ENCODE measurements at places on chromosomes 16 and 17. TPM values are rescaled to one million over a fixed set of nuclear protein-coding genes. Genes with fewer than 3 reads are reported as not detected.

GRCh38 chr16:80380514-80380913 is 160.3 kb upstream of the DYNLRB2 start:
- no peaks in the 10 kb centered on the region for H3K36me3 ChIP-seq
- no peaks in the 10 kb centered on the region for H3K27me3 ChIP-seq
- no peak for DNase-seq
- H3K4me1 ChIP-seq: no peaks in the 10 kb centered on the region
- H3K27ac ChIP-seq: no peak overlapping the region

- no peak overlapping the region for H3K27ac ChIP-seq
- DNase-seq: no peak
- no peaks in the 10 kb centered on the region for H3K27me3 ChIP-seq
- no peaks in the 10 kb centered on the region for H3K4me1 ChIP-seq
- H3K4me3 ChIP-seq: no peak overlapping the region
- H3K36me3 ChIP-seq: no peaks in the 10 kb centered on the region
Measured at GRCh38 chr17:77555741-77556291, 402.7 kb upstream of the TNRC6C start.

DNA sequence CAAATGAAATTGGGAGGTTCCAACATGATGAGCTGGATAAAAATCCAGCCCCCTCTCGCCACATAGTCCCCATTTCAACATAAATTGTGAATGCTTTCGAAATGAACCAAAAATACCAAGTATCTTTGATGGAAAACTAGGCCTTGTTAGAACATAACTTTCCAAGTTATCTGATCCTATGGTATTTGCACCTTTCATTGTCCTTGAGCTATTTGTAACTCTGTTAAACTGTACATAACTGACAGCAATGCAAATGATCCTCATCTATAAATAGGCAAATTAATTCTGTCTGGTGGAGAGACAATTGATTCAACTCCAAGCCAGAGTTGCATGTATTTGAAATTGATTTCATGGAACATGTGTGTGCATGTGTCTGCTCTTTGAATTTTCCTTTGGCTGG is 18.2 kb downstream of the CMTM4 start:
- no peak overlapping the region for H3K4me3 ChIP-seq
- H3K36me3 ChIP-seq: no peaks in the 10 kb centered on the region
- H3K4me1 ChIP-seq: no peaks in the 10 kb centered on the region
- DNase-seq: no peak

DNA sequence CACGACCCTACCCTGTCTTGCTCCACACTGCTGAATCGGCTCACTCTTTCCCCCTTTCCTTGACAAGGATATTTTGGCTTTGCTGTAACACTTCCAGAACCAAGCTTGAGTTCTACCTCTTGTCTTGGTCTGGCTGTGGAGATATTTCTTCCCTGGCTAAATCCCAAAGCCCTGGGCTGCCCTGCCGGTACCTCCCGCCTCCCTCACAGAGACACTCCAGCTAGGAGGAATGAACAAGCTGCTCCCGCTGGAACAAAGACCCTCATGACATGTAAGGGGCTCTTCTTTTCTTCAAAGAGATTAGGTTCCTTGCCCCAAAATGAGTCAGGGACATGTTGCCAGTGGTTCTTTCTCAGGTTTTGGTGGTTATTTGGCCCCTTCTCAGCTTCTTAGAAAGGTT is 10.8 kb downstream of the INPP5K start:
- no peaks in the 10 kb centered on the region for H3K4me1 ChIP-seq
- H3K36me3 ChIP-seq: no peaks in the 10 kb centered on the region
- H3K4me3 ChIP-seq: no peak overlapping the region
- H3K27ac ChIP-seq: no peak overlapping the region
- H3K27me3 ChIP-seq: no peaks in the 10 kb centered on the region

DNA sequence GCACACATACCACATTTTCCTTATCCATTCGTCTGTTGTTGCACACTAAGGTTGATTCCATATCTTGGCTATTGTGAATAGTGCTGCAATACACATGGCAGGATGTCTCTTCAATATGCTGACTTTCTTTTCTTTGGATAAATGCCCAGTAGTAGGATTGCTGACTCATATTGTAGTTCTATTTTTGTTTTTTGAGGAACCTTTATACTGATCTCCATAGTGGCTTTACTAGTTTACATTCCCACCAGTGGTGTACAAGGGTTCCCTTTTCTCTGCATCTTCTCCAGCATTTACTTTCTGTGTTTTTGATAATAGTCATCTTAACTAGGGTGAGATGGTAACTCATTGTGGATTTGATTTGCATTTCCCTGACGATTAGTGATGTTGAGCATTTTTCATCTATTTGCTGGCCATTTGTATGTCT is 118.1 kb downstream of the STXBP4 start:
- DNase-seq: no peak
- H3K27me3 ChIP-seq: no peaks in the 10 kb centered on the region
- H3K27ac ChIP-seq: no peak overlapping the region
- peaks cover 4% of the 10 kb centered on the region for H3K36me3 ChIP-seq

- no peaks in the 10 kb centered on the region for H3K36me3 ChIP-seq
- no peak overlapping the region for H3K27ac ChIP-seq
- DNase-seq: no peak
Measured at GRCh38 chr17:74043976-74044375, 159.5 kb upstream of the RPL38 start.

DNA sequence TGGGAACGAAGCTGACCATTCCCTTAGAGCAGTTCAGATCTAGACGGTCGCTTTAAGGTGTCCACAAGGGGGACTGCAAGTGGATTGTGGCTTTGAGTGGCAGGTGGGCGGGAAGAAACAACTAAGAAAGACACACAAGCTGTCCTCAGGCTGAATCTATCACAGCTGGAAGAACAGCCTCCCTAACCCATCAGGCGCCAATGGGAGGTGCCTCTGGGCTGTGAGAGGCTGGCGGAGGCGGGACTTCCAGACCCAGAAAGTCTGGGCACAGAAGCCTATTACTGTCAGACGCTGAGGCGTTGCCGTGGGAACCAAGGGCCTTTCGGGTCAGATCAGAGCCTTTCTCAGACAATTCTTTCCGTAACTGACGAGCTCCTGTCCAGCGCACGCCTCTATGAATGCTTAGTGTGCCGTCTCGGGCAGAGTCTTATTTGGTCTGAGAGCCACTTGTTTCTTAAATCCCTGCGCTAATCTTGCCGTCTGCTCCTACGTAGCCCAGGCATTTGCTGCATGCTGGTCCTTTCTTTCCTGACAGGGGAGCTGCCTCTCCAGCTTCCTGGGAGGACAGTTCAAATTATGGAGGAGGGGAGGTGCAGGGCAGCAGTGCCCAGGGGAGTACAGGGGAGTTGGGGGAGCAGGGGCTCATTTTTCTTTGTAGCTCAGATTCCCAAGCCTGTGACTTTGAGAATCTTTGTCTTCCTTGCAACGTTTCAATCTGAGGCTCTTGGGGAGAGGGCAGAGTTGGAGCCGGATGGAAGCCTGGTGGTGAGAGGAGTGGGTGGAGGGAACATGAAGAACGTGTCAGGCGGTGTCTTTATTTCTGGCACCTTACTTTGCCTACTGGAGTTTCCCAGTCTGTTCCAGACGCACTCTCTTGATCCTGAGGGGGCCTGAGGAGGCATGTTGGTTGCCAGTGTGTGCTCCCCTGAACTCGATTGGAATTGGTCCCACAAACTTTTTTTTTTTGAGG is 618.7 kb downstream of the KCNJ18 start:
- H3K27ac ChIP-seq: no peak overlapping the region
- H3K27me3 ChIP-seq: no peaks in the 10 kb centered on the region
- DNase-seq: no peak
- no peak overlapping the region for H3K4me3 ChIP-seq
- no peaks in the 10 kb centered on the region for H3K36me3 ChIP-seq

DNA sequence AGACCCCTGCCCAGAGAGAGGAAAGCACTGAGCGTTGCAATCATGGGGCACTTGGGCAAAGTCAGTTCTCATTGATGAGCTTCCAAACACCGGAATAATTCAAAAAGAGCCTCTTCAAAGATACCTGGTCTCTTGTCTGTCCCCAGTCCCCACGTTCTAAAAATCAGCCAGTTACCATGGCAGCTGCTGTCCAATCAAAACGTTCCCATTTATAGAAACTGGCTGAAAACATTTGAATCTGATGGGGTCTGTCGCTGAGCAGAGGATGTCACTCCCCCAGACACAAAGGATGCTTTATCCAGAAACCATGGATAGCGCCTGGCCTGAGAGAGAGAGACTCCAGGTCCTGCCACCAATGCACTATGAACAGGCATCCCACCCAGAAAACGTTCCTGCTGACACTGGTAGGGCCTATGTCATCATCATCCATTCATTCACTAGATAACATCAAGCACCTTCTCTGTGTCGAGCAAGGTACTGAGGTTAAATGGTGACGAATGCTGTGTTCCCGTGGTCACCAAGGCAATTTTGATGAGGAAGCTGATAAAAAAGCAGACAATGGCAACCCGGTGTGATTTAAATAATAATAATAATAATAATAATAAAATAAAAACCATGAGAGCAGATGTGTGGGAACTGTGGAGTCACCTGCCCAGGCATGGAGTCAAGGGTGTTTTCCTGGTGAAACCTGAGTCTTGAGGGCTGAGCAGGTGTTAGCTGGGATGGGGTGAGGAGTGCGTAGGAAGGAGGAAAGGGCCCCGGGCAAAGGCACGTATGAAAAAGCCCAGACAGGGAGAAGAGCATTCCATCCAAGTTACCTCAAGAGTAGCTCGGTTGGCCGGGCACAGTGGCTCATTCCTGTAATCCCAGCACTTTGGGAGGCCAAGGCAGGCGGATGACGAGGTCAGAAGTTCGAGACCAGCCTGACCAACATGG is 19.0 kb upstream of the CALB2 start:
- no peak for DNase-seq
- no peak overlapping the region for H3K4me3 ChIP-seq
- H3K36me3 ChIP-seq: no peaks in the 10 kb centered on the region
- H3K4me1 ChIP-seq: no peaks in the 10 kb centered on the region
- no peaks in the 10 kb centered on the region for H3K27me3 ChIP-seq

GRCh38 chr16:88669980-88670379 is 7.1 kb upstream of the MVD start:
- no peak overlapping the region for H3K4me3 ChIP-seq
- H3K27me3 ChIP-seq: no peaks in the 10 kb centered on the region
- DNase-seq: no peak

GRCh38 chr17:63423251-63423950 is 22.7 kb downstream of the CYB561 start:
- DNase-seq: no peak
- H3K27me3 ChIP-seq: no peaks in the 10 kb centered on the region
- no peak overlapping the region for H3K27ac ChIP-seq
- no peaks in the 10 kb centered on the region for H3K36me3 ChIP-seq

GRCh38 chr17:38454532-38454931 is 26.3 kb downstream of the ARHGAP23 start:
- H3K27me3 ChIP-seq: no peaks in the 10 kb centered on the region
- H3K4me1 ChIP-seq: peaks cover 4% of the 10 kb centered on the region
- H3K36me3 ChIP-seq: no peaks in the 10 kb centered on the region
- peak; percentile 93 for DNase-seq
- peak overlapping the region; percentile 60 for H3K27ac ChIP-seq
- H3K4me3 ChIP-seq: peak overlapping the region; percentile 56

- DNase-seq: no peak
- H3K4me1 ChIP-seq: no peaks in the 10 kb centered on the region
- no peak overlapping the region for H3K4me3 ChIP-seq
- H3K27me3 ChIP-seq: no peaks in the 10 kb centered on the region
Measured at GRCh38 chr16:54098247-54098646, 188.3 kb downstream of the IRX3 start.

GRCh38 chr17:39678340-39679116 is 9.3 kb downstream of the PGAP3 start:
- no peak for DNase-seq
- no peak overlapping the region for H3K4me3 ChIP-seq
- no peaks in the 10 kb centered on the region for H3K27me3 ChIP-seq
- H3K4me1 ChIP-seq: no peaks in the 10 kb centered on the region

The ASIC2 gene
- 0.18 TPM for total RNA-seq

The DERL2 gene
- total RNA-seq: 57.5 TPM

The SAMD14 gene
- total RNA-seq: 12.6 TPM

The HOXB13 gene
- total RNA-seq: not detected

The CCL5 gene
- total RNA-seq: 6.7 TPM

The SYNGR3 gene
- 0.36 TPM for total RNA-seq

The TSPAN10 gene
- total RNA-seq: 0.66 TPM

The SLC6A2 gene
- not detected for total RNA-seq

All from aorta (tissue), 5 donors.